ENCODE measurements at places on chromosomes 6 and 20.

GRCh38 chr20:11445161-11445560, 472.5 kb upstream of the BTBD3 start:
- no peak for DNase-seq

DNA sequence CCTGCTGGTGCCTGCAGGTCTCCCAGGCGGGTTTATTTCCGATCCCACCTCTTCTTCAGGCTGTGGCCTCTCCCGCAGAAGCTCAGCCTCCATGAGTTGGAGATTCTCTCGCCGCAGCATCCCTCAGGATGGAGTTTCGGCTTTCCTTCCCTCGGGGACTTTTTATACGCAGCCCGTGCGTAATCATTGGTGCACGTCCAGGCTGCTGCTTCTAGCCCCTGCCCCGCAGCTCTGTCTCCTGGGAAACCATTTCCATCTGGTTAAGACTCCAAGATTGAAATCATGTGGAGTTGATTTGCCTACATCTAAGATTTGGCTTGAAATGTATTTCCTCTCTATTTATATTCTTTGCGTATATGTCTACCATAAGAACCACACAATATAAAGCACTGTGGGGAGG, 46.7 kb upstream of the CARMIL1 start:
- DNase-seq, result no peak

GRCh38 chr20:18243802-18244201, 44.5 kb upstream of the ZNF133 start:
- DNase-seq, result no peak

GRCh38 chr6:131060311-131060710, 2.7 kb downstream of the EPB41L2 start:
- DNase-seq, result no peak

- DNase-seq, result no peak
These were observed 158.7 kb downstream of the RNGTT start for GRCh38 chr6:88804701-88805100.
